ENCODE measurements at places on chromosomes 6 and 20.

DNA sequence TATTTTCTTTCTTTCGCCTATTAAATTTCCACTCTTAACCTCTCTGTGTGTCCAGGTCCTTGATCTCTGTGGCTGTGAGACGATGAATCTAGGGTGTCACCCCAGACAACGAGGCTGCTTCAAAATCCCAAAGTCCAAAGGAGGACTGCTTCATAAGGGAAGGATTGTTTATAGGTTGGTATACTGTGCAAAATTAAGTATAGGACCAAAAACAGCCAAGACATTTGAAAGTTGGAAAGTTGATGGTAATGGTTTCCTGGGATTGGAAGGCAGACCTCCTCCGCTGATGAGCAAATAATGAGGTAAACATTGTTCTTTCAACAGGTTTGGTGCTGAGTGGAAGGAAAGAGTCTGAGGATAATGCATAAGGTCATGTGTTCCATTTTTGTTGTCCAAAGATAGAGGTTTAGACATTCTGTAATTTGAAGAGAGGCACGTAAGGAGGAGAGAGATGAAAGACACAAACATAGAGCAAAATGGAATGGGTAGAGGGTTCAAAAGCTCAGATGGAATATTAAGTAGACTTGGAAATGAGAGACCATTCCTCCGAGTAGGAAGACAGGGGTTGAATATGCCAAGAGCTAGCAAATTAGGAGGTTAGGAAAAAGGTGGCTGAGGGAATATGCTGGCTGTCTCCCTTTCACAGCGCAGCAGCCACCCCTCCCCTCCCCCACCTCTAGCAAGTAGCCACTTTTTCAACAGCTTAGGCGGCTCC is 24.8 kb downstream of the ZNF311 start:
- DNase-seq = no peak

DNA sequence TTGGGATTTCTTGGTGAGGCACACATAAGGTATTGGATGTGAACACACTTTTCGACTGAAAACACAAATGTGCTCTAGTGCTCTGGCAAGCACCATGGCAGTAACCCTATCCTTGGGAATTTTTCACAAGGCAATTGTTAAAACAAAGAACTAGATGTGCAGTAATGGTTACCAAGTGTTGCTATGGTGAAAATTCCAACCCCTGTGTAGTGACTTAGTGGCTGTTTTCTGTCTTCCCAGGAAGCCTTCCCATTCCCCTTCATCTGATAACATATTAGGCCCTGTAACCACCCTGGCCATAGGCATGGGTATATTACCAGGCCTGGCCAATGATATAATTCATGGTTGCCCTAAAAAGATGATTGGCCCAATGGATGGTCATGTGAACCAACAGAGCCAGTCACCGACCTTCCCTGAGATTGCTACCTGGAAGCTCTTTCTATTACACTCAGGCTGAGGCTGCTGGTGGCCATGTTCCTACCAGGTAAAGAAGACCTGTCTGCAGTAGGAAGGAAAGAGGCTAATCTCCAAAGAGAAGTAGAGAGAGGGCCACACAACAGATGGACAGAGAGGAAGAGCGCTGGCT is 4.1 kb downstream of the C20orf202 start:
- no peak for DNase-seq

DNA sequence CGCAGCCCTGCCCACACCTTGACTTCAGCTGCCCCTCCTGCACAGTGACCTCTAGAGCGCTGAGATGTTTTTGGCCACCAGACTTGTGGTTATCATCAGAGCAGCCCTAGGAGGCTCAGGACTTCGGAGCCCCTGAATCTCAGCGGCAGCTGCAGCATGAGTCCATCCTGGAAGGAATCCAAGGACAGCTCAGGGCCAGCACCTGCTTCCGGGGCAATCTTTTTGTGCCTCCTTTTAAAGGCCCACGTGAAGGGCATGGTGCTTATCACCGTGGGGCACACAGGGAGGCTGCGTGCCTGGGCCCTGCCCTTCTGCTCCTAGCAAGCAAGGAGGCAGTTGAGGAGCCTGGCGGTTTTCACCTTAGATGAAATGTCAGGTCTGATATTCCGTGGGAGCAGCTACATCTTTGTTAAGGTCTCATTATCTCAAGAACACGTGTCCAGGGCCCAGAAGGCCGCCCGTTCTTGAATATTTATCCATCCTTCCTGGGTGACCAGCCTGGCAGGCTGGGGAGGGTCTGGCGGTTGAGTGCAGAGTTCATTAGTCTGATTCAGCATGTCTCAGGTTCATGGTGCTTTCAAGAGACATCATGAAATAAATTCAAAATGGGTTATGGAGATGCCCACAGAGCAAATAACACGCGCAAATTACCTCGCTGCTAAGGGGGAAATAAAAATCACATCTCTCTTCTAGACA is 392.4 kb downstream of the TAF4 start:
- no peak for DNase-seq

- DNase-seq = no peak
These were observed 108.2 kb downstream of the NRN1 start for GRCh38 chr6:5898563-5898962.

DNA sequence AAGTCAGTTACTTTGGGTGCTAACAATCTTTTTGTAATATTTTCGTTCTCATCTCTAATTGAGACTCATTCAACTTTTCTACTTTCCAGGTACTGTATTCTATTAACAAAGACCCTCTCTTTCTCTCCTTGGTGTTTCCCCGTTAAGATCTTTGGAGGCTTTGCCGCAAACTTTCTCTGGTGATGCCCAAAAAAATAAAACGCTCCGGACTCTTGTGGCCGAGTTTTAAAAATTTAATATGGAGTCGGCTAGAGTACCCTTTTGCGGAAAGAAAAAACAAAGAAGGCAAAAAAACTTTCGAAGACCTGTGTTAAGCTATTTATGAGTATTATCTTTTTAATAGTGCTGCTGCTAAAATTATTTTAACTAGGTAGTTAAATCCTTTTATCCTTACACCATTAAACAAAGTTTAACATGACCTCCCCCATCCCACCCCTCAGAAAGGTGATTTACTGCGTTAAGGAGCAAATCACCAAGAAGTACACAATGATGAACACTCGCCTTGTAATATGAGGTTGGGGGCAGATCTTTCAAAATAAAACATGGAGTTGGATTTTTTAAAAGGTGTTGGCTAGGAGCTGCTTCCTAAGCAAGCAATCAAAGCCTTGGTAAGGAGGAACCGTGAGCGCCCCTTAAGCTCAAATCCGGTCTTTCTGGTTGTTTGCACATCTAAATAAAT is 10.0 kb downstream of the SIM1 start:
- DNase-seq = no peak

- no peak for DNase-seq
These were observed 101.8 kb upstream of the NHSL1 start for GRCh38 chr6:138601128-138601527.

All from esophagus squamous epithelium (tissue), 5 donors.